ENCODE measurements at places on chromosomes 16 and 17. TPM values are rescaled to one million over a fixed set of nuclear protein-coding genes. Genes with fewer than 3 reads are reported as not detected.

The CHD9NB gene
- 0.85 TPM for polyA plus RNA-seq

The NPIPA3 gene
- 1.1 TPM for polyA plus RNA-seq

The HOXB5 gene
- polyA plus RNA-seq: 25.7 TPM

The KLHL10 gene
- 0.06 TPM for polyA plus RNA-seq

The TIMP2 gene
- 89.2 TPM for polyA plus RNA-seq

The RABEP1 gene
- polyA plus RNA-seq: 42.5 TPM

The RBBP6 gene
- 61.8 TPM for polyA plus RNA-seq

The GSPT1 gene
- polyA plus RNA-seq: 78.7 TPM

The HSPB9 gene
- 0.40 TPM for polyA plus RNA-seq

The PIPOX gene
- 51.5 TPM for polyA plus RNA-seq

The CHST4 gene
- 0.12 TPM for polyA plus RNA-seq

- no peaks in the 10 kb centered on the region for H3K4me1 ChIP-seq
- H3K36me3 ChIP-seq: no peaks in the 10 kb centered on the region
- no peaks in the 10 kb centered on the region for H3K27me3 ChIP-seq
- no peak for DNase-seq
Measured at GRCh38 chr16:29315916-29316517, 90.5 kb downstream of the NPIPB11 start.

DNA sequence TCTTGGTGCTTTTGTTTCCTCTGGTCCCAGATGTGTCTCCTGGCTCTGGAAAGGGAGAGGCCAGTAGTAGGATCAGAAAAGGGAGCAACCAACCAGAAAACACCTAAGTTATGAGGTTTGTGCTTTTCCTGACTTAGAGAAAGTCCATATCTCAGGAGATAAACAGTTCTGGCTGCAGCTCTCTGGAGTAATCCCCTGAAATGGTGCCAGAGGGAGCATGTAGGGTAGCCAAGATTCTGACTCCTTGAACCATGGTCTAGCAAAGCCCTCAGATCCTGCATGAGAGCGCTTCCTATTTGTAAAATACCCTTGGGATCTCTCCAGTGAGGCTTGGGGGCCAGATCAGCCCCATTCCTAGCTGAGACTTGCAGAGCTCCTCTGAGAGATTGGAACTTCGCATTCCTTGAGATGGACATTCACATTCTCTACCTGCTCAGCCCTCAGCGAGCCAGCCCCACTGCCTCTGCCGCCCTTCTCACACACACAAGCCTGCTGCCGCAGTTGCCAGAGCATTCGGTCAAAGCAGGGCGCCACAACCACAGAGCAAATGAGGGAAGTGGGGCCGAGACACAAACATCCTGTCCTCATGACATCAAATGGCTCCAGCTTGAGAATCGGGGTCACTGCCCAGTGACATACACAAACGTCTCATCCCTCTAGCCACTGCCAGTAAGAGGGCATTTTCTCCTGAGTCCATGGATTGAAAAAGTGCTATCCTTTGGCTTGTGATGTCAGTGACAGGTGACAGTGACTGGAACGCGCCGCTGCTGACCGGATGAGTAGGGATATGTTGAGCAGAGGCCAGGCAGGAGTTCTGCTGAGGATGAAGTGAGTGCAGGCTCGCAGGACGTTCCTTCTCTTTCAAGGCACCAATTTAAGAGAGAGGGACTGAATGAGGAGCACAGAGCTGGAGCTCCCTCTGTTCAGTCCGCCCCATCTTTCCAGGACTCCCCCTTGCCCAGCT is 5.0 kb downstream of the ABHD15 start:
- no peak overlapping the region for H3K27ac ChIP-seq
- DNase-seq: no peak
- peaks cover 30% of the 10 kb centered on the region for H3K4me1 ChIP-seq
- no peak overlapping the region for H3K4me3 ChIP-seq

DNA sequence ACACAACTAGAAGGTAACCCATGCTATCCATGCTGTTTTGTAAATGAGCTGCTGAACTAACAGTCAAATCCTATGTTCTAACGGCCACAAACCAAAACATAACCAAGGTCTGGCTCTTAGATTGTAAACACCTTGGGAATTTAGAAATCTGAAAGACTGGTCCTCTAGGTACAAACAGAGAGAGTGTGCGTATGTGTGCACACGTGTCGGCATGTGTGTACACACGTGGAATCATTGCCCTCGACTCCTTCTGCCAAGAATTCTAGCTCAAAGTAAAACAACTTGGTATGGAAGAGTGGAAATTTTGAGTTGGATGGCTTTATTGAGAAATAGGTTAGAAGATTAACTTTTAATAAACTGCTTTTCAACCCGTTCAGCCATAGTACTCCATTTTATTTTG is 18.1 kb upstream of the GHDC start:
- H3K4me3 ChIP-seq: no peak overlapping the region
- H3K36me3 ChIP-seq: peaks cover 78% of the 10 kb centered on the region
- H3K27me3 ChIP-seq: no peaks in the 10 kb centered on the region
- H3K27ac ChIP-seq: no peak overlapping the region
- no peaks in the 10 kb centered on the region for H3K4me1 ChIP-seq

DNA sequence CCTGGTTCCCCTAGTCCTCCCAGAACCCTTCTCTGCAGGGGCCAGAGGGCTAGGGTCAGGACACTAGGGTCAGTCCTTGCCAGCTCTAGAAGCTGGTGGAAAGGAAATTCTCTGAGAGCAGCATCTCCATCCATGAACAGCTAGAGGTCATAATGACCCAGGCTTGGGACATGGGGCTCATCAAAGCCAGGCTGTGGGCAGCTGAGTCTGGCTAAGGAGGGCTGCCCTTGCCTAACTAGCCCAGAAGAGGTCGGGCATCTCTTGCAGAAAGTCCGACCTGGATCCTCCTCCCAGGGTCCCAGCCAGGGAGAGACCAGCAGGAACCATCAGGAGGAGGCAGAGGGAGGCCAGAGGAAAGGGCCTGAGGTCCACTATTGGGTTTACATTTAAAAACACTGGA is 4.3 kb downstream of the MPO start:
- H3K4me3 ChIP-seq: no peak overlapping the region
- DNase-seq: no peak
- H3K27me3 ChIP-seq: peaks cover 41% of the 10 kb centered on the region
- H3K27ac ChIP-seq: no peak overlapping the region
- H3K4me1 ChIP-seq: no peaks in the 10 kb centered on the region
- H3K36me3 ChIP-seq: no peaks in the 10 kb centered on the region

DNA sequence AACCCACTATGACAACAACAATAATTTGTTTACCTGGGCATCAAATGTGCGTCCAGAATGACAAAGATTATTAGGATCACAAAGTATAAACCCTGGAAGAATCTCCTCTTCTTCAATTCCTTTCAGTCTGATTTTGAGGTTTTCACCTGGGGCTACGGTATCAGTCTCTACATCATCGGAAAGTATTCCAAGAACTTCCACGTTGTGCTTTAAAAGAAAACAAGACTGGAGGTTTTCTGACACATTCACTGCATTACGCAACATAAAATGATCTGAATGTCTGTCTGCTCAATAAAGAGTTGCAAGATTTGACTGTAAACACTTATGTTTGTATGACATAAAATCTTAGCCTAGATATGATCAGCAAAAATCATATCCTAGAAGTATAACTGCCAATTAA is 26.0 kb upstream of the RSL1D1 start:
- DNase-seq: no peak
- no peaks in the 10 kb centered on the region for H3K27me3 ChIP-seq
- H3K4me1 ChIP-seq: no peaks in the 10 kb centered on the region
- no peak overlapping the region for H3K4me3 ChIP-seq

GRCh38 chr16:12155235-12155634 is 178.7 kb downstream of the SNX29 start:
- DNase-seq: no peak
- no peaks in the 10 kb centered on the region for H3K36me3 ChIP-seq
- no peaks in the 10 kb centered on the region for H3K27me3 ChIP-seq
- no peak overlapping the region for H3K27ac ChIP-seq

DNA sequence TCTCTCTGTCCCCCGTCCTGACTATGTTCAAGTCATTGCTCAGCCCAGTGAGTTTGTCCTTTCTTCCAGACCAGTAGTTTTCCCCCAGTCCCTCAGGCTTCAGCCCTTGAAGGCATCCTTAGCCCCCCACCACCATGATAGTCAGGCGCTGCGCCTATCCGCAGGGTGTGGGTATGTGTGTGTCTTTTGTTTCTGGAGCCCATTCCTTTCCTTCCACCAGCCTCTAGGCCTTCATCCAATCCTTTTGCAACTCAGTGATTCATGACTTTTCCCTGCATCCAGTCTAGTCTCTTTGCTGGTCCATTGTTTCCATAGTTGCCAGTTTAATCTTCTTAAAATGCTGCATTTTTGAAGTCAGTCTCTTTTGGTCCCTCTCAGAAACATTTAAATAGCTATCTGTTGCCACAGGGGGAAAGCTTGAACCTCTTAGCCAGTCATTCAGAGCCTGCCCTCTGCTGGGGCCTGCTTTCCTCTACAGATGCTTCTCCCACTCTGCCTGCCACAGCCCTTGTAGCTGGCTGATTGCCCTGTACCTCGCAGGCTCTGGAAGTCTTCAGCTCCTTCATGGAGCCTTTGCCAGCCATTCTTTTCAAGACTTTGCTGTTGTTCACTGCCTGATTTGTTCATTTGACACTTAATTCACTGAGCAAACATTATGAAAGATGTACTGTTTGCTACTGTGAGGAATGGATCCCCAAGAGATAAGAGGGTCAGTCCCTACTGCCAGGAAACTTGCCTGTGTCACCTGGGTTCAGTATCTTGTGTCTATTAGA is 55.9 kb upstream of the ADCY7 start:
- H3K4me3 ChIP-seq: no peak overlapping the region
- H3K27me3 ChIP-seq: no peaks in the 10 kb centered on the region
- peak; percentile 76 for DNase-seq
- peaks cover 25% of the 10 kb centered on the region for H3K36me3 ChIP-seq
- peaks cover 32% of the 10 kb centered on the region for H3K4me1 ChIP-seq
- no peak overlapping the region for H3K27ac ChIP-seq

GRCh38 chr16:78105517-78105916 is 6.1 kb downstream of the WWOX start:
- H3K27me3 ChIP-seq: no peaks in the 10 kb centered on the region
- DNase-seq: no peak
- no peak overlapping the region for H3K4me3 ChIP-seq
- no peaks in the 10 kb centered on the region for H3K4me1 ChIP-seq

- H3K4me1 ChIP-seq: no peaks in the 10 kb centered on the region
- H3K36me3 ChIP-seq: no peaks in the 10 kb centered on the region
- H3K27ac ChIP-seq: no peak overlapping the region
- no peaks in the 10 kb centered on the region for H3K27me3 ChIP-seq
- no peak for DNase-seq
Measured at GRCh38 chr17:77512062-77512946, 371.5 kb downstream of the SEC14L1 start.

GRCh38 chr17:50659179-50659578 is 24.5 kb downstream of the ABCC3 start:
- H3K27me3 ChIP-seq: no peaks in the 10 kb centered on the region
- no peak overlapping the region for H3K4me3 ChIP-seq
- H3K4me1 ChIP-seq: peaks cover 44% of the 10 kb centered on the region
- peaks cover 4% of the 10 kb centered on the region for H3K36me3 ChIP-seq
- no peak for DNase-seq

GRCh38 chr16:1050921-1051320 is 21.6 kb upstream of the SSTR5 start:
- no peaks in the 10 kb centered on the region for H3K36me3 ChIP-seq
- H3K4me1 ChIP-seq: peaks cover 8% of the 10 kb centered on the region

DNA sequence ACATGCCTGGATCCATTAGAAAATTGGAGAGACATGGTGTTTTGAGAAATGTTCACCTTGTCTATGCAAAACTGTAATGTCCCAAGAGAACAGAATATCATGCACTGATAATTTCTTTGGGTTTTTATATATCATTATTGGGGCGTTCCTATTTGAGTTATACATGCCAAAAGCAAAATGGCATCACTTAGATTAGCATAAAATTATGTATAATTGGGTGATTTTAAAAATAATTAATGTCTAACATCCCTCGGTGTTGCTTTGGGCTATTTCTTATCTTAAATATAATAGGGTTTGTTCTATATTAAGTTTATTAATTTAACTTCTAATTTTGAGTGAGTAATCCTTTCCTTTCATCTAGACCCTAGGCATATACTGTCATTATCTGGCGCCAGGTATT is at the start of gene KRT28:
KRT28 (minus strand) TSS at position 101 of the 400 bp plus-strand sequence; CDS start at position 35, 66 bp downstream.
- H3K27ac ChIP-seq: no peak within 1 kb of the TSS
- DNase-seq: no peak
- H3K36me3 ChIP-seq: no peaks in the 10 kb centered on the region
- H3K4me3 ChIP-seq: no peak within 1 kb of the TSS

- H3K27me3 ChIP-seq: no peaks in the 10 kb centered on the region
- peaks cover 16% of the 10 kb centered on the region for H3K4me1 ChIP-seq
- H3K36me3 ChIP-seq: no peaks in the 10 kb centered on the region
- no peak overlapping the region for H3K4me3 ChIP-seq
- H3K27ac ChIP-seq: peak overlapping the region; percentile 68
Measured at GRCh38 chr16:58264961-58265479, 29.8 kb downstream of the PRSS54 start.

DNA sequence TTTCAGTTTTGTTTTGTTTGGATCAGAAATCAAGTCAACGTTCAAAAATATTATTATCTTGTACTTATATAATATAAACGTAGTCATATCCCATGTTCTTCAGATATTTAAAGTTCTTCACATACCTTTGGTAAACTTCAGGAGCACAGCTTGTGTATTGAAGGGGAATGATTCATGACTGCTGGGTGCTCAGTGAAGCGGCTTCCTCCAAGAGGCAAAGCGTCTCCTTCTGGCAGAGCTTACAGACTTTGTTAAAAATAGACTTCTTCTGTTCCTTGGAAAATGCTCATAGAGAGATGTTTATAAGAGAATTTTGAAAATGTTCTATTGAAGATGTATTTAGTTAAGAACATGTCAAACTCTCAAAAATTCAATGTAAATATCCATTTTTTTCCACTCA is 155.6 kb upstream of the CNTNAP4 start:
- no peaks in the 10 kb centered on the region for H3K4me1 ChIP-seq
- H3K4me3 ChIP-seq: no peak overlapping the region
- no peak for DNase-seq
- H3K27ac ChIP-seq: no peak overlapping the region
- no peaks in the 10 kb centered on the region for H3K36me3 ChIP-seq

GRCh38 chr16:86391486-86391885 is 118.8 kb upstream of the FOXF1 start:
- DNase-seq: no peak
- H3K36me3 ChIP-seq: no peaks in the 10 kb centered on the region
- no peak overlapping the region for H3K27ac ChIP-seq
- no peaks in the 10 kb centered on the region for H3K27me3 ChIP-seq
- H3K4me3 ChIP-seq: no peak overlapping the region

DNA sequence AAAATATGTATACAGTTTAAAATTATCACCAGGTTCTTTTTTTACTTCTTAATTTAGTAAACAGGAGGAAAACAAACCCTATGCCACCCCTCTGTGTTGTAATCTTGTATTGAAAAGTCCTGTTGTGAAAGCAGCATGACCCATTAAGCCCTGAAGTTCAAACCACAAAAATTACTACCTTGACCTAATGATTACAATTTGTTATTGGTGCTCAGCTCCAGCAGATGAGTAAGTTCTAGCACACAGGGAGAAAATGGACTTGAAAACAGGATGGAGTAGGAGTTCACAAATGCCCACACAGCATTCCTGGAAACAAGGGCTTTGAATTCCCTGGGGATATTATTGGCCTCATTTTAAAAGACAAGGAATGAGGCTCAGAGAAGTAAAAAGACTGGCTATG is 505.8 kb upstream of the ERCC4 start:
- no peaks in the 10 kb centered on the region for H3K27me3 ChIP-seq
- H3K4me3 ChIP-seq: no peak overlapping the region
- H3K36me3 ChIP-seq: no peaks in the 10 kb centered on the region
- H3K4me1 ChIP-seq: no peaks in the 10 kb centered on the region
